Left lung (tissue), 14 donors: ENCODE measurements at places on chromosomes 4 and X. TPM values are rescaled to one million over a fixed set of nuclear protein-coding genes. Genes with fewer than 3 reads are reported as not detected.

- no peak overlapping the region for H3K27ac ChIP-seq
- no peaks in the 10 kb centered on the region for H3K27me3 ChIP-seq
- H3K4me1 ChIP-seq: no peaks in the 10 kb centered on the region
- DNase-seq: no peak
- H3K36me3 ChIP-seq: no peaks in the 10 kb centered on the region
- no peak overlapping the region for H3K4me3 ChIP-seq
These were observed 276.1 kb downstream of the GASK1B start for GRCh38 chr4:157896726-157897125.

DNA sequence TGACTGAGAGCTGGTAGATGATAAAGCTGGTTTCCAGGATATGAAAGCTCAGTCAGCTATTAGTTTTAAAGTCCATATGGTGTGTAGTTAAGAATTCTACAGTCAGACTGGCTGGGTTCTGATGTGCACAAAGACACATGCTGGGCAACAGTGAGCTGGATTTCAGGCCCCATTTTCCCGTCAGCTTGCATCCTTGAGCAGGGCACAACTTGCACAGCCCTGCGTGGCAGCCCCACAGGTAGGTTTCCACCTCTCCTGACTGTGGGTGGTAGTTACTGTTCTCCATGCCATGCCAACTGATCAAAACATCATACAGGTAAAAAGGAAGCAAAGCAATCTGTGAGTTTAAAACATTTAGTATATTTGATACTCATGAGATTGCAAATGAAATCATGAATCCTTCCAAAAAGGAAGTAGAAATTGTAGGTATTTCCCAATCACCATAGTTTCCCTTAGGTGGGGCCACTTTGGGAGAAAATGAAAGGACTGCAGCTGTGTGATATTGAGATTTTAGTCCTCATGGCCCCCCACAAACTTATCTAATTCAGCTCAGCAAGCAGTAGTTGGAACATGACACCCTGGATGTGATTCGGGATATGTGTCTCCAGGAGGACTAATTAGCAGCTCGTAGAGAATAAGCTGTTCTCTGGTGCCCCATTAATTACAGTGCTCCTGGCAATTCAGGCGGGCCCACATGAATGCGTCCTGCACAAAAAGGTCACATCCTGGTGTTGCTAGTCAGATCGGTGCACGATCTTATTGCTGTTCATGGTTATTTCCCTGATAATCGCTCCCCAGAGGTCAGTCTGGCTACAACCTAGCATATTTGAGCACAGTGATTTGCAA, 42.4 kb upstream of the NOCT start:
- H3K27ac ChIP-seq: no peak overlapping the region
- DNase-seq: no peak
- no peak overlapping the region for H3K4me3 ChIP-seq
- H3K4me1 ChIP-seq: no peaks in the 10 kb centered on the region
- no peaks in the 10 kb centered on the region for H3K27me3 ChIP-seq

UGT8 gene
- total RNA-seq: 4.2 TPM

DNA sequence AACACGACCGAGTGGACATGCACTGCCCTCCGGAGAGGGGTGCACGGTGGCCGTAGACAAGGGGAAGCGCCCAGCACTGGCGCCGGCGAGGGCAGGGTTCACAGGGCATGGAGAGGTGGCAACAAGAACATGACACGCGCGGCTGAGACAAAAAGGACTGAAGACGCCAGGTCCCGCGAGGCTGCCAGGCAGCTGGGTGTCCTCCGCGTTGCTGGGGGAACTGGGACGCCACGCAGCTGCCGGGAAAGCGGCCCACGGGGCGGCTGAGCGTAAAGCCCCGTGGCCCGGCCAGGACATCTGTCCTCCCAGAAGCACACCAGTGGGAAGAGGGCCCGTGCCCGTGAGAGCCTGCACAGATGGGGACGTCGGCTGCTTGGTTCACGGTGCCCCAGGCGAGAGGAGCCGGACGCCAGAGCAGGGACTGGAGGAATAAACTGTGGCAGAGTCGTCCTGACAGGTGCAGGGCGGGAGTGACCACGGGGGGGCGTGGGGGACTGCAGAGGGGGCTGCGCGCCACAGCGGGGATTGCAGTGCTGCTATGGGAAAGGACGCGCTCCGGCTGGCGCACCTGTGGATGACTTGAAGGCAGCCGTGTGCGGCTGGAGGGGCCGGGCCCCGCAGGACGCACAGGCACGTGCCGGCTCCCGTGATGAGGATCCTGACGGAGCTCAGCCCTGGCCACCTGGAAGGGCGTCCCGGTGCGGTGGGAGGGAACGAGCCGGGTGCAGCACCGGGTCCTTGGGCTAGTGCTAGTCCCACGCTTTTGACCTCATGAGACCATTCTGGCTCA, 32.1 kb upstream of the GTPBP6 start:
- H3K27ac ChIP-seq: no peak overlapping the region
- no peaks in the 10 kb centered on the region for H3K27me3 ChIP-seq

- no peaks in the 10 kb centered on the region for H3K36me3 ChIP-seq
- no peaks in the 10 kb centered on the region for H3K4me1 ChIP-seq
- no peak for DNase-seq
- no peak overlapping the region for H3K4me3 ChIP-seq
- H3K27ac ChIP-seq: no peak overlapping the region
These were observed 15.7 kb upstream of the DRP2 start for GRCh38 chrX:101203761-101204351.

- H3K4me3 ChIP-seq: no peak overlapping the region
- DNase-seq: no peak
- H3K36me3 ChIP-seq: no peaks in the 10 kb centered on the region
- H3K27ac ChIP-seq: no peak overlapping the region
These were observed 87.7 kb downstream of the COL25A1 start for GRCh38 chr4:109214622-109215301.

RNF175 gene
- not detected for total RNA-seq

DNA sequence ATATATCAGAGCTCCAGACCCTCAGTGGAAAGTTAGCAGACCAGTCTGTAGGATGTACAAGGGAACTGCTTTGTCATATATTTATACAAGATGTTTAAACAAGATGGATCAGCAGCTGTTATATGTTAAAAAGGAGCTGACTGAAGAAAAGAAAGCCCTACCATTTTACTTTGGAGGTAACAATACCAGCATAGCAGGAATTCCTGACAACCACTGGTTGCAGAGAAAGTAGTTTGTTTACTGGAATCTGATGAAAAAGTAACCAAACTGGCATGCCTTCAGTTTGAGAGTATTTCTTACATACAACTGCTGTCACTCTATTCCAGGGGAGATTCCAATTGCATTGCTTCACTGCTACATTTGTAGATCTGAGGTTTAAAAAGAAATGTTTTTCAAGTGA, 49.5 kb upstream of the GABRQ start:
- H3K27ac ChIP-seq: no peak overlapping the region
- no peaks in the 10 kb centered on the region for H3K36me3 ChIP-seq
- no peaks in the 10 kb centered on the region for H3K27me3 ChIP-seq
- H3K4me3 ChIP-seq: no peak overlapping the region

GYG2 gene
- total RNA-seq: 1.5 TPM

- no peaks in the 10 kb centered on the region for H3K36me3 ChIP-seq
- no peak for DNase-seq
- H3K4me1 ChIP-seq: no peaks in the 10 kb centered on the region
- H3K27ac ChIP-seq: no peak overlapping the region
- no peak overlapping the region for H3K4me3 ChIP-seq
These were observed 550.9 kb upstream of the NDST4 start for GRCh38 chr4:115664285-115664684.

DNA sequence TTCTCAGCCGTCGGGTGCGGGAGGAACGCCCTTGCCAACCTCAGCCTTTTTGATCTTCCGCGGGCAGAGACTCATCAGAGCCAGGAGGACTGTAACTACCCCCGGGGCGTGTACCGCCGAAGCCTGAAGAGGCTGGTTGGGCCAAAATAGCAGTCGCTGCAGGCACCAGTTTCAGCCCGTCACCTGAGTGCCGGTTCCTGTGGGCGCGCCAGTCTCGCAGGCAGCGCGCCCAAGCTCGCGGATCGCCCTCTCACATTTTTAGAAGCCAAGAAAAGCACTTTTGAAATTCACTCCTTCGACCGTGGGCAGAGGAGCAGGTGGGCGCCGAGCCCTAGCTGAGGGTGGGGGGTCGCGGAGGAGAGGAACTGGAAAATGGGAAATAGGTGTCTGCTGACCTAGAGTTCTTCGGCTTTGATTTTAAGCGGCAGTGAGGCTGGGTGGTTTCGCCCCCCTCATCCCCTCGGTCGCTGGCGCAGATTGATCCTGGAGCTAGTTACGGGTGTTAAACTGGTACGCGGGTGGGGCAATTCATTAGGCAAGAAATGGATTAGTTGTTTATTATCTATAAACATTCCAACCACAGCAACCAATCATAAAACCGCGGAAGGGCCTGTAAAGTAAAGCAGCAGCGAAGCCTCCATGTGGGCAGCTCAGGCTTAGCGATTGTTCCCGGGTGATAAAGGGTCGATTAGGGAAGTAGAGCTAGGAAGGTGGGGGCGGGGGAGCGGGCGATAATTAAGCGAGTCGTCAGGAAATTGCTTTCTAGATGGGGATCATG, 69.2 kb downstream of the FBXO8 start:
- DNase-seq: no peak
- H3K27me3 ChIP-seq: peaks cover 95% of the 10 kb centered on the region
- H3K4me3 ChIP-seq: no peak overlapping the region
- no peaks in the 10 kb centered on the region for H3K36me3 ChIP-seq

DNA sequence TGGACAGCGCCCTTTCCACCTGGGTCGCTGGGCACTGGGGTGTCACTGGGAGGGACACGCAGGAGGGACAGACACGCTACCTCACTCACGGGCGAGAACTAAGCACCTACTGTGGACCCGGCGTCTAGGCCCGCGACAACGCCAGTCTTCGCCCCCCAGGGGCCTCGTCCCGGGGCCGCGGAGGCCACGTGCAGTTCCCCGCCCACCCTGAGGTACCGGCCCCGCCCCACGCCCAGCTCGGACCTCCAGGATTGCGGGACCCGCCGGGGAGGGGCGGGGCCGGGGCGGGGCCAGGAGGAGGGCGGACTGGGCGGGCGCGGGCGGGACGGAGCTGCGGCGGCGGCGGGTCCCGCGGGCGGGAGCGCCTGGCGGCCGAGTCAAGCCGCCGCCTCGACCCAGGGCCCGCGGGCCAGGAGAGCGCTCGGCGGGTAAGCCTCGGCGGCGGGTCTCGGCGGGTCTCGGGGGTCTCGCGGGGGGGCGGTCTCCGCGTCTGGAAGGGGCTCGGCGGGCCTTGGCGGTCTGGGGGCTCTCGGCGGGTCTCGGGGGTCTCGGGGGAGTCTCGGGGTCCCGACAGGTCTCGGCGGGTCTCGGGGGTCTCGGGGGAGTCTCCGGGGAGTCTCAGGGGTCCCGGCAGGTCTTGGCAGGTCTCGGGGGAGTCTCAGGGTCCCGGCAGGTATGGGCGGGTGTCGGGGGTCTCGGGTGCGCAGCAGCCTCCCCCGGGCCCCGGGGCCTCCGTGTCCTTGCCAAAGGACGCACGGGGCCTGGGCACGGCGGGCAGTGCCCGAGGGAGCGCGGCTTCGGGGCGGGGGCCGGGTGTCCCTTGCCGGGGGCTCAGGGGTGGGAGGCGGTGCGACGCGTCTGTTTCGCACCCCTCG, at the start of gene SH3BP2:
SH3BP2 (plus strand) TSS at position 375 of the 875 bp plus-strand sequence. CDS start 27,533 bp downstream, outside the sequence.
- H3K4me1 ChIP-seq: peaks cover 93% of the 10 kb centered on the region
- no peaks in the 10 kb centered on the region for H3K36me3 ChIP-seq
- no peaks in the 10 kb centered on the region for H3K27me3 ChIP-seq
- no peak for DNase-seq
- H3K27ac ChIP-seq: peak within 1 kb of the TSS; percentile 76

- no peak overlapping the region for H3K4me3 ChIP-seq
- H3K36me3 ChIP-seq: no peaks in the 10 kb centered on the region
- no peaks in the 10 kb centered on the region for H3K4me1 ChIP-seq
- no peak for DNase-seq
These were observed 34.1 kb downstream of the AREG start for GRCh38 chr4:74479009-74479408.

DNA sequence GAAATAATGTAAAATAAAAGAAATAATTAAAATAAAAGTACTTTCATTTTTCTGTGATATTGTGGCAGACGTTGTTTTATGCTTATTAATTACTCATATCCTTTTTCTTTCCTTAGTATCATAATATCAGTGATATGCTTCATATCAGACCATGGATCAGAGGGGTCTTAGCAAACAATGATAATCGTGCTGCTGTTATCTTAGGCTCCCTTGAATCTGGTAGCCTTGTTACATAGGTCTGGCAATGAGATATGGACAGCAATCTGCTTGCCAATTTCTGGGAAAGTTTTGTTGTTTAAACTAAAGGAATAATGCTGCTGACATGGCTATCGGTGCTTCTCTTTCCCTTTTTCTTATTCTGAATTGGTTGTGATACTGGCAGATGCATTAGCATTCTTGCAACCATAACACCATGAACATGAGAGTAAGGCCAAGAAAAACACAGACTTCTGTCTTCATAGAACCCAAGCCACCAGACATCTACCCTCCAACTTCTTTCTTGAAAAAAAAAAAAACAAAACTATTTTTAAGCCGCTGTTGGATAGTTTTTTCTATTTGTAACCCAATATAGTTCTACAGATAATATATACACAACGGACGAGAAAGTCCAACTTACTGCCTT, 16.4 kb downstream of the EPHA5 start:
- no peaks in the 10 kb centered on the region for H3K27me3 ChIP-seq
- no peaks in the 10 kb centered on the region for H3K4me1 ChIP-seq
- DNase-seq: no peak
- no peak overlapping the region for H3K4me3 ChIP-seq

COL4A6 gene
- 1.2 TPM for total RNA-seq

DNA sequence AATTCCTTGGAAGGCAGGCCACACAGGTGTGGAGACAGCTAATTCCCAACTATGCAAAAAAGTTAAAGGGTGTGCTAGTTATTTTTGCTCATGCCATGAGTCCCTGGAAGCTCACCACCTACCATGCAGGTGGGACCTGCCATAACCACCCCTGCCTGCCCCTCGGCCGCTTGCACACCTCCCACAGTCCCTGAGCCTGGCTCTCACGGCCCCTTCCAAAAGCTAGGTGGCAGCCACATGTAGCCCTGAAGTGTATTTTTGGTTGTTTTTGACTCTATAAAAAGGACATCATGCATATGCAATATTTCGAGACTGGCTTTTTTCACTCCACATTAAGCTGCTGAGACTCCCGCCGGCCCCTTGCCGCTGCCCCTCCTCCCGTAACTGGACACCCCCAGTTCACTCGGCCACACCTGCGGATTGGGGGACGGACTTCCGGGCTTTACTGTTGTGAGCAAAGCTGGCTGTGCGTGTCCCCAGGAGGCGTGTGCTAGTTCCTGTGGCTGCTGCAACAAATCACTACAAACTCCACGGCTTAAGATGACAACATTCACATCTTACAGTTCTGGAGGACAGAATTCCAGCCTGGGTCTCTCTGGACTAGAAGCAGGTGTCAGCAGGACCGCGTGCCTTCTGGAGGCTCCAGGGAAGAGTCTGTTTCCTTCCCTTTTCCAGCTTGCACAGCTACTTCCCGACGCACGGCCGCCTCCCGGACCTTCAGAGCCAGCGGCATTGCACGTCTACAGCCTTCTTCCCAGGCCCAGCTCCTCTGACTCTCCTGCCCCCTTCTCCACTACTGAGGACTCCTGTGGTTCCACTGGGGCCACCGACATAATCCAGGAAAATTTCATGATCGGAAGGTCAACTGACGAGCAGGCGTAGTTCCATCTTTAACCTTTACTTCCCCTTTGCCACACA, 24.8 kb downstream of the ZFYVE28 start:
- peaks cover 6% of the 10 kb centered on the region for H3K4me1 ChIP-seq
- H3K4me3 ChIP-seq: no peak overlapping the region
- H3K27ac ChIP-seq: no peak overlapping the region
